ENCODE measurements at places on chromosomes 2 and 18.

DNA sequence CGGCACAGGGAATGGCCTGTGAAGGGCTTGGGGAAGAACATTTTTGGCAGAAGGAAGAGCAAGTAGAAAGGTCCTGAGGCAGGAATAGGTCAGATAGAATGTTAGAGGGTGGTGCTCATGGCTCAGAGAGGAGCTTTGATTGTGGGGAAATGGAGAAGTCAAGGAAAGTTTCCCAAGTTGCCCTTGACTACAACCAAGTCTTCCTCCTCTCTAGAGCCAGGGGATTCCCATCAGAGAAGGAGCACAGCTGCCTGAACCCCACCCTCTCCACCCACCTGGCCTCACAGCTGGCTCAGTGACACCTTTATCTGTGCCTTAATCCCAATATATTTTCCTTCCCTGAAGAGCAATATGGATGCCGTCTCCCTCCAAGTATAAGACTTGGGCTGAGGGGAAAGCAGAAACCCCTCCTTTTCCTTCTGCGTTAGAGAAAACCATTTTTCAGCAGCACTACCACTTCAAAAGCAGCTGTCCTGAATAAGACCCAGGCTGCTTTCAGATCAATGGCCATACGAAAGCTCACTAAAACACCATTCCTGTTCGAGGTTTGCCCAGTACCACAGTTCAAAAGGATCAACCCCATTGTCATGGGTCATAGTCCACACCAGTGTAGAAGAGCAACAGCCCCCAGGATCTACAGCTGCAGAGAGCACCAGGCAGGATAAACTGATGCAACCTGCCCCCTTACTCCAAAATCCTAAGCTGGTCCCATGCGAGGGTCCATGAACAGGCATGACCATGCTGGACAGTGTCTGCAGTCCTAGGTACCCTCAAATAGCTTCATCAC is 199.6 kb downstream of the AFF3 start:
- DNase-seq: no peak

GRCh38 chr18:1302861-1303260 is 398.2 kb downstream of the ADCYAP1 start:
- no peak for DNase-seq

GRCh38 chr2:142010477-142011270 is 120.1 kb downstream of the LRP1B start:
- DNase-seq: no peak

DNA sequence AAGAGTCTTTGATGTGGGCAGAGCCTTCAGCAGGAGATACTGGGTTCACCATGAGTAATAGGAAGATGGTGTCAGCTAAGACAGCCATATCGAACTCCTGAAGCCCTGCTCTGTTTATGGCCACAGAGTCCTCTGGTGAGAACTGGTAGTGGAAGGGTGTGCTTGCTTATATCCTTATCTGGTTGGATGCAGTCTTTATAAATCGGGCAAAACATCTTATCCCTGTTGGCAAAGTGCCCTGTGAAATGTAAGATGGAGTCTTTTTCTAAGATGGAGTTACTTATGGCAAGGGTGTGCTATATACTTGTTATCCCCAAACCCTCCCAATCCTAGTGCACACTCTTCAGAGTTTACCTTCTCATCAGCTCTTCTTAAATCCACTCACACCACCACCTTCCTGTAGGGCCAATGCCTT is 190.8 kb upstream of the PARD3B start:
- DNase-seq: no peak

DNA sequence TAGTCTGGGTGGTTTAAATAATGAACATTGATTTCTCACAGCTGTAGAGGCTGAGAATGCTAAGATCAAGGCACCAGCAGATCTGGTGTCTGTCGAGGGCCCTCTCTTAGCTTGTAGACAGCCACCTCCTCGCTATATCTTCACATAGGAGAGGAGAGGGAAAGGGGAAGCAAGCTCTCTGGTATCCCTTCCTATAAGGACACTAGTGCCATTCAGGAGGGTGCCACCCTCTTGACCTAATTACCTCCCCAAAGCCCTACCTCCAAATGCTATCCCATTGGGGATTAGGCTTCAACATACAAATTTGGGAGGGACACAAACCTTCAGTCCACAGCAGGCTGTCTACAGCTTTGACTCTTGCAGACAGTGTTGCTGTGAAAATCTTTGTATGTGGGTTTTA is 76.7 kb downstream of the BOLA3 start:
- no peak for DNase-seq

- no peak for DNase-seq
Measured at GRCh38 chr2:234292962-234293243, 204.0 kb downstream of the ARL4C start.

GRCh38 chr2:2234398-2235195 is 96.5 kb downstream of the MYT1L start:
- no peak for DNase-seq

- no peak for DNase-seq
Measured at GRCh38 chr2:101401326-101401665, 14.0 kb upstream of the CREG2 start.

GRCh38 chr2:149954981-149955600 is 367.5 kb upstream of the MMADHC start:
- DNase-seq: no peak

DNA sequence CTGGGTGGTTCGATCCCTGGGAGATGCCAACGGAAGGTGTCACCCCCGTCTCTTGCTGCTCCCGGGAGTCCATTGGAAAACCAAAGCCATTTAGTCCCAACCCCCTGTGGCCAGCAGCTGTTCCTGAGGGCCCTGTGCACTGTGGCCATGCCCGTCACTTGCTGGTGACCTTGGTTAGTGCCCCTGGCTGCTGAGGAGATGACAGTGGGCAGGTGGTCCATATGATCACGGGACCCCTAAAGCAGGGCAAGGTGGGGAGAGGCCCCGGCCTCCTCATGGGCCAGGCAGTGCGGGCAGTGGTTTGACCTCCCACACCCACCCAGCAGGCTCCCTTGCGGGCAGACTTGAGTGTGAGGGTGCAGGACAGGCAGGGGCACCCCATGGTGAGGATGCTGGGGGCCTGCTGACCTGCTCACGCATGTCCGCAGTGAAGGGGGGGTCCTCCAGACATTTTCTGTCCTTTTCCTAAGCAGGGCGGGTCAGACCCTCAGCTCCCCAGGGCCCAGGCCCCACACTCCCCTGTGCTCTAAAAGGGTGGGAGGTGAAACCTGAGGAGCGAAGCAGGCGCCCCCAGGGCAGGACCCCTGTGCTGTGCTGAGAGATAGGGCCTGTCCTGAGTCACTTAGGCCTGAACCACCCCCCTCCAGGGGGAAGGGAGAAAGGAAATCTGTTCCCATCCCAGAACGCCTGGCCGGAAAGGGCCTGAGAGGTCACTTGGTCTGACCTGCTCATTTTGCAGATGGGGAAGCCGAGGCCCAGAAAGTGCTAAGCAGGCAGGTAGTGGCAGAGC is 6.8 kb downstream of the ITM2C start:
- no peak for DNase-seq

DNA sequence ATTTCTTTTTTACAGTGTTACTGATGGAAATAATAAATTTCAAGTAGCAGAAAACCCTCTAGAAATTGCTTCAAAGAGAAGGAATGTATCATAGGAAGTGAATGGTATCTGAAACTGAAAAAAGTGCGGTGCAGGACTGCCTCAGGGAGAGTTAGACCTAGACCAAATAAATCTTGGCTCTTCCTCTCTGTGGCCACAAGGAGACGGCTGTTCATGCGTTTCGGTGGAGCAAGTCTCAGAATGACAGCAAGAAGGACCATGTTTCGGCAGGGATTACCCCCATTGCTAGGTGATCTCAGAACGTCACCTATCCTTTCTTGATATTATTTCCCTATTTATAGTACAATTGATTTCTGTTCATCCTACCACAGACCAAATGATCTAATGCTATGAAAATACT is 522.3 kb downstream of the SOX11 start:
- peak; percentile 55 for DNase-seq

DNA sequence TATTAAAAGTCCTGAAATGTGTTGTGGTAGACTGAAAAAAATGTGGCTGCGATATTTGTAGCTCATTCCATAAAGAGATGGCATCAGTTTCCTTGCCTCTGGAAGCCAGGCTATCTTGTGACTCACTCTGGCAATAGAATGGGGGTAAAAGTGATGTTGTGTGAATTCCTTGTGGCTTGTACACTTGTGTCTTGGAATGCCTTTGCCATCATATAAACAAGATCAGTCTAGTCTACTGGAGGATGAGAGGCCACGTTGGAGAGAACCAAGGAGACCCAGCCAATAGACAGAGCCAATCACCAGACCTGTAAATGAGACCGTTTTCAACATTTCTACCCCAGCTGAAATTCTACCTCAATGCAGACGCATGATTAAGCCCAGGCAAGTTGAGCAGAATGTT is 254.1 kb downstream of the TRIB2 start:
- no peak for DNase-seq

- peak; percentile 12 for DNase-seq
Measured at GRCh38 chr2:105299290-105299689, 30.2 kb downstream of the TGFBRAP1 start.

DNA sequence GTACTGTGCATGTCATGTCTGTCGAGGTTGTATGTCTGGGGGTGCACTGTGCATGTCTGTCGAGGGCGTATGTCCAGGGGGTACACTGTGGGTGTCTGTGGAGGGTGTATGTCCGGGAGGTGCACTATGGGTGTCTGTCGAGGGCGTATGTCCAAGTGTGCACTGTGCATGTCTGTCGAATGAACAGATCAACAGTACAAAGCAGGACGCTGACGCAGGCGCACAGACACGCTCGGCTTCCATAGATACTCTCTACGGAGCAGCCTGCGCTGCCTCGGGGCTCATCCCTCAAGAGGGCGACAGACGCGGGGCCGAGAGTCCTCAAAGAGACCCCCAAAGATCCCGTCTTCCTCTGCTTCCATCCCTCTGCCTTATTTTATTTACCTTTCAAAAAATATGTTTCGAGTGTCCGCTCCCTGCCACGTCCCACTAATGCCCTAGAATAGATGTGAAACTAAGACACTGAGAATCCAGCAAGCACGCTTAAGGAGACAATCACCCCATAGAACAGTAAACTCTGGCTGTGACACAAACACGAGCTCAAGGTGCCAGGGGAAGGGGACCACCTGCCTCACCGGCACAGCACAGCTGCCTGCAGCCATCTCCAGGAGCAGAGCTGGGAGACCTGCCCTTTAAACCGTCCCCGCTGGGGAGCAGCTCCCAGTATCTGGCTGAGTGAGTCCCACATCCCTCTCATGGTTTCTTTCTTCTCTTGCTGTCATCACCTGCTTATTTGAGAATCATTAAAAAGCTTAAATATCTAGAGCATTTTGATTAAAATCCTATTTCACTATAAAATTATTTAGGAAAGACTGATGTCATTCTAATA is 250.5 kb upstream of the MYT1L start:
- no peak for DNase-seq

DNA sequence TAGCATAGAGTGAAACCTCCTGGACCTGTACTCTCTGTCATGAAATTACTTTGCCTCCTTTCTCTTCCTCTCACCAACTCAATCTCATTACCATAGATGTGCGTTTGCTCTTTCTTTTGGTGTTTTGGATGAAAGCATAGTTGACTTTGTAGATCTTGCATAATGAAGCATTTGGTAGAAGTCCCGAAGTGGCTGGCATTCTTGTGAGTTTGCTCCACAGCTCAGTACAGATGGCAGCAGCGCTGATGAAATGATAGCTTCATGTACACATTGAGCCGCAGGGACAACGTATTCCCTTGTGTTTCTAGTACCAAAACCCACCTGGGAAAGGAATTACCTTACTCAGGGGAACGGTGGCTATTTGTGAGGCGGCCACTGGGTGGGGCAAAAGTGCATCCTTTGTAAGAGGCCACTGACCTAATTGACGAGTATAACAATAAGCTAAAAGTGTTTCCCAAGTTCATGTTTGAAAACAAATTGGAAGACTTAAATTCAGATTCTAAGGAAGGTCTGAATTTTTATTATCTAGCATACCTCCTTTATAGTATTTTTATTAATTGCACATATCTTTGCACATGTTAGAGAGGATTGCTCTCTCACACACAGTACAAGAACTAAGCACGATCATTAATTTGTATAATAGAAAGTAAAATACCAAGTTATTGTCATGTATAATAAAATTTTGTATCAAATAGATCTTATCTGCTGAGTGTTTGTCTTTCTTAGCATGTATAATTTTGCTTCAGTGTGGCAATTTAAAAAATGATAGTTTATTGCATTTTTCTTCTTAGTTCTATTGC is 25.4 kb upstream of the CDH7 start:
- DNase-seq: peak; percentile 1

DNA sequence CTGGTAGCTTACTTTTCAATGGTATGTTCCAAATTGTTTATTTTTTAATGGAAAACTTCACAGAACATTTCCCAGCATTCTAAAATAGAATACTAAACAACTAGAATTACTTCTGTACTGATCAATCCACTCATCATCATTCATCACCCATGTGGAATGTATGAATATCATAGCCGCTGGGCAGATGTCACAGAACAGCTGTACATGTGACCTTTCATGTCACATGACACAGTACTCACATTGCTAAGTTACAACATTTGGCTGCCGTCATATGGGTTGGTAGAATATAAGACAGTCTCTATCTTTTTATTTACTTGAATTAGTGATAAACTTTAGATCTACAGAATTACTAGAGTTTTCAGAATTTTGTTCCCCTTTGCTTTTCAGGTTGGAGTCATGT is 387.6 kb downstream of the ZEB2 start:
- no peak for DNase-seq

- peak; percentile 58 for DNase-seq
Measured at GRCh38 chr2:11554399-11554716, 20.5 kb downstream of the GREB1 start.

- DNase-seq: peak; percentile 37
Measured at GRCh38 chr2:225008935-225009334, 33.3 kb downstream of the DOCK10 start.

- DNase-seq: no peak
Measured at GRCh38 chr2:20421988-20422370, 24.9 kb upstream of the RHOB start.

DNA sequence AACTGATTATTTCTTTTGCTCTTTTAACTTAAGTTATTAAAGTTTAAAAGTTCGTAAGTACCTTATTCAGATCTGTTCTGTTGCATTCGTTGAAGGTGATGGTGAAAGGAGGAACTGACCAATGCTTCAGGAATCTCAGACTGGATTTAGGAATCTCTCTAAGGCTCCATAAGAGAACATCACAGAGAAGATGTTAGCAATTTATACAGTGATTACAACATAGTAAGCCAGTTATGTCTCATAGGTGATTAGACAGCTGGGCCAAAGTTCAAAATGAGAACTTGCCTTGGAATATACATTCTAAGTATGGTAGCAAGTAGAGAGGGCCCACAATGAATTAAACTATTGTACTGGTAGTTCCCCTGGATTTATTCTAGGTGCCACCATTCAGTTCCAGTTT is 3.2 kb downstream of the MARS2 start:
- DNase-seq: no peak

- no peak for DNase-seq
Measured at GRCh38 chr2:160952464-160953254, 207.6 kb upstream of the TANK start.

DNA sequence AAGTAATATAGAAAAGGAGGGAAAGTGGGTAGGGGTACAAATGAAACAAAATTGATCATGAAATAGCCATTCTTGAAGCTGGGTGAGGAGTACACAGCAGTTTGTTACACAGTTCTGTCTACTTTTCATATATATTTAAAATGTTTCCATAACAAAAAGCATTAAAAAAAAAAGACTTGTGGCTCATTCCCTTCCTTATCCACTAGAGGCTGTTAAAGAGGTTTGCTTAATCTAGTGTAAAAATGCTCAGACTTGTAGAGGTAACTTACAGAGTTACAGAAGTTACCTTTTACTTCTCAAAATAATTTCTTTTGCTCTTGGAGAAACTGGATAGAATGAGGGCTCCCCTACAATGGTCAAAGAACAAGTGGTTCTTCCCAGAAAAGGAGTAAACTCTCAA is 8.1 kb upstream of the WIPF1 start:
- DNase-seq: peak; percentile 53
